MV-4-11 (cell line): ENCODE measurements at places on chromosomes 7 and 10.
A peak's percentile ranks its signal among the peaks of the same experiment; 100 is the strongest.

DNA sequence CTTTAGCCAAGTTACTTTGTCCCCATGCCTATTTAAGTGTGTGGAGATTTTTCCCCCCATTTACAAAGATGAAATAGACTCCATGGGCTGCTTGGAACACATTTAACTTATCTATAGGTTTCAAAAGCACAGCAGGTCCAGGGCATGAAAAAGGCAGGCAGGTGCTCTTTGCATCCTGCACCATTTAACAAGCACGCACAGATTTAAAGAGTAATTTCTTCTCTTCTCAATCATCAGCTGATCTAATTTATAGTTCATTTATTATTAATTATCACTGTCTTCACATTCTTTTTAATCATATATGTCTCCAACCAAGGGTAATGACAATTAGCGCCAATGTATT, 156.8 kb downstream of the CACNA2D1 start:
- no peak for DNase-seq

DNA sequence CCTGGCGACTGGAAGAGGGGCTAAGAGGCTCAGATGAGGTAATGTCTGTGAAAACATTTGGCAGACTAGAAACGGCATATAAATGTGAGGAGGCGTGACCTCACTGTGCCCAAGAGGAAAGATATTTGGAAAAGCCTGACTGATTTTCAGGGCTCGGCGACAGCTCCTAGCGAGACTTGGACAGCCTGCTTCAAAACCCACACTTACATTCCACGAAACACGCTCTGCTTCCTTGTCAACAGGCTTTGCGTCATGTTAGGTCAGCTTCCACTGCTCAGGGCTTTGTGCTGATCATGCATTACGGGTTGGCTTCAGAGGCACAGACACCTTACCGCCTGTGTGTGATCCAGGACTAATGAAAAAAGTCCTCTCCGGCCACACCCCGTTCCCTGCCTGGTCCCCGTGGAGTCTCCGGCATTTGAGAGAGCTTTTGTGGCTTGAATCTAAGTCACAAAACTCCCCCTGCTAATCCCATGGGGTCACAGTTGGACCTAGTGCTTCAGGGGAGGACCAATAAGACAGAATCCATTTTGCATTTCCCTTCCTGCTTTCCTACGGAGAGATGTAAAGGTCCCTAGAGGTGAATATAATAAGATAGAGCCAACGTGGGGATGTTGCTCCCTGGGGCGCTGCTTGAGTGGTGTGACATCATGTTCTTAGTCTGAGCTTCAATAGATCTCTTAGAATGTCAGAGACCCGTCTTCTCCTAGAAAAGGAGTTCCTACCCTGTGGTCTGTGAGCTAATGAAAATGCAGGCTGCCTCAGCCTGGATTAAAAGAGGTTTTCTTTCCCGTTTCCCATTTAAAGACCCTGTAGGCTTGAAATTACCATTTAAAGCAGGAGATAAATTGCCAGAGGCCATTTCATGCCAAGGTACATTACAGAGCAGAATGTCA, 25.5 kb downstream of the FGFBP3 start:
- DNase-seq = no peak

DNA sequence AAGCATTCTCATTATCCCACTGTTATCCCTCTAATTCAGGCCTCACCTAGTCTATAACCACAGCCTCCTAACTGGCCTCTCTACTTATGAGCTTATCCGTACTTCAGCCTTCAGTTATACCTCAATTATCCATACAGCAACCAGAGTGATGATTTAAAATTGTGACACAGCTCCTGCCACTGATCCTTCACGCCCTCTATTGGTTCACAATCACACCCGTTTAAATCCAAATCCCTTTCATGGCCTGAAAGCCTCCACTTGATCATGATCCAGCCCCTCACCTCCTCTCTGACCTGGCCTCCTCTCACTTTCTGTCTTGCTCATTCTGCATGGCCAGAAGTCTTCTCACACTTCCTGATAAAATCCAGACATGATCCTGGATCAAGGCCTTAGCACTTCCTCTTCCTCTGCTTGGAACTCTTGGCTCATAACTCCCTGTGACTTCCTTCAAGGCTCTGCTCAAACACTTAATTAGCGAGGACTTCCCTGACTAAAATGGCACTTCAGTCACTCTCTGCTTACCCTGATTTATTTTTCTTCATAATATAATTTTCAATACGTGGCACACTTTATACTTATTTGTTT, 19.0 kb upstream of the TMEM26 start:
- peak; percentile 9 for DNase-seq

- peak; percentile 15 for DNase-seq
Measured at GRCh38 chr7:132652507-132652906, 76.2 kb upstream of the PLXNA4 start.

GRCh38 chr10:133231244-133231945, 1.4 kb downstream of the UTF1 start:
- DNase-seq = no peak

GRCh38 chr10:15262036-15262713, 93.7 kb upstream of the NMT2 start:
- DNase-seq = no peak

GRCh38 chr7:144523621-144524020, 120.1 kb upstream of the NOBOX start:
- no peak for DNase-seq

DNA sequence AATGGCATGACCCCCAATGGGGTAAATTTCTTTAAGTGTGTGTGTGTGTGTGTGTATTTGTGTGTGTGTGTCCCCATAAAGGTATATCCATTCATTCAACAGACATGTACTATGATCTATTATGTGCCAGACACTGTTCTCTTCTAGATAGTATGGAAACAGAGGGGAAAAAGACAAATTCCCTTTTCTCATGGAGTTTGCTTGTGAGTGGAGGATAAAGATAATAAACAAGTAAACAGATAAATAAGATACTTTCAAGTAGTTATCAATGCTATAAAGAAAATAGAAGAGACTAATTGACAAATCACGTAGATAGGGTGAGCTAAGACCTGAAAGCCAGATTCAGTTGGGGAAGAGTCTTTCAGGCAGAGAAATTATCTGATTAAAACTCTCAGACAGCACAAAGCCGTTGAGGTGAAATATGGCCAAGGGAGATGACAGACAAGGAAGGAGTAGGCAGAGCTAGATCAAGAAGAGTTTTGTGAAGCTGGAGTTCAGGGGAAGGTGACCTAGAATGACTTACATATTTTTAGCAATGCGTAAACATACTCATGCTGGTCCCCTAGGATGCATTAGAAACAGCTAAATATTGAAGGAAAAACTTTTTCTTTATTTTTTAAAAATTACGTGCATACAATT, 45.2 kb upstream of the DMTF1 start:
- DNase-seq = no peak

DNA sequence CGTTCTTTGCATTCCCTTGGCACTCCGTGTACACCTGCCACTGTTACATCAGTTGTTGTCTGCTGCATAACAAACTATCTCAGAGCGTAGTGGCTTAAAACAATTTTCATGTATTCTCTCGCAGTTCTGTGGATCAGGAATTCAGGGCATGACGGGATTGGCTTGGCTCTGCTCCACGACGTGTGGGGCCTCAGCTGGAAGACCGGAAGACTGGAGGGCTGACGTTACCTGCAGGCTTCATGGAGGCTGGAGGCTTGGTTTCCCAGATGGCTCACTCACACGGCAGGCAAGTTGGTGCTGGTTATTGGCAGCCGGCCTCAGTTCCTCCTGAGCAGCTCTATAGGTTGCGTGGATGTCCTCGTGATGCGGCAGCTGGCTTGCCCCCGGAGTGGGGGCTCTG, 25.5 kb downstream of the NYAP1 start:
- no peak for DNase-seq

GRCh38 chr10:97713339-97713825, at the start of gene MARVELD1:
Gene MARVELD1 (plus strand): TSS chr10:97713730. CDS start chr10:97713877, 147 bp downstream.
- DNase-seq = peak; percentile 28

DNA sequence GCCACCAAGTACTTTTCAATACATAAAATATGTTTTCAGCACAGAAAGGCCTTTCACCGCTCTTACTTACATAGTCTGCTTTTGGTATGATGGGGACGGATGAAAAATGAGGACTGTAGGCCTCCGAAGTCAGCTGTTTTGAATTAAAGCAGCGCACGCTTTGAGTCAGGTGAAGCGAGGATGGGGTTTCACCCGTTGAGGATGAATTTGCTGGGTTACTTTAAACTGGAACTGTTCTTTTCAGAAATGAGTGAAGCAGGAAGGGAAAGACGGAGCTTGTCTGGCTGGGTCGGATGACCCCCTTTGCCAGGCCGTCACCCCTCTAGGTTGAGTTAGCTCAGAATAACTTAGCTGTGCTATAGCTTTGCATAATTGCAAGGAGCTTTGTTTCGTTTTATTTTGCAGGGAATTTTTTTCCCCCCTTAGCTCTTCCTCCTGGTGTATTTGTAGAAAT, 40.0 kb downstream of the CUX1 start:
- no peak for DNase-seq

GRCh38 chr10:30827531-30828120, 198.1 kb upstream of the LYZL2 start:
- DNase-seq = no peak

- no peak for DNase-seq
Measured at GRCh38 chr10:102397222-102398171, 2.0 kb downstream of the NFKB2 start.

- DNase-seq = no peak
Measured at GRCh38 chr10:54622017-54622416, 179.0 kb downstream of the PCDH15 start.

DNA sequence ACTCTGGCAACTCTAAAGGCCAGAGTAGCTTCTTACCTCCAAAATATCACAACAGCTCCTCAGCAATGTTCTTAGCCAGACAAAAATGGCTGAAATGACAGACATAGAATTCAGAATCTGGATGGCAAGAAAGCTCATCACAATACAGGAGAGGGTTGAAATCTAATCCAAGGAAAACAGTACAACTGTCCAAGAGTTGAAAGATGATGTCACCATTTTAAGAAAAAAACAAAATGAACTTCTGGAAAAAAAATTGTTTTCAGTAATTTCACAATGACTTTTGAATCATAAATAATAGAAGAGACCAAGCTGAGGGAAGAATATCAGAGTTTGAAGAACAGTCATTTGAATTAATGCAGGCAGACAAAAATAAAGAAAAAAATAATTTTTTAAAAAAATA, 479.5 kb downstream of the ZWINT start:
- DNase-seq = no peak

GRCh38 chr7:95684037-95684436, 87.7 kb upstream of the PDK4 start:
- peak; percentile 44 for DNase-seq

DNA sequence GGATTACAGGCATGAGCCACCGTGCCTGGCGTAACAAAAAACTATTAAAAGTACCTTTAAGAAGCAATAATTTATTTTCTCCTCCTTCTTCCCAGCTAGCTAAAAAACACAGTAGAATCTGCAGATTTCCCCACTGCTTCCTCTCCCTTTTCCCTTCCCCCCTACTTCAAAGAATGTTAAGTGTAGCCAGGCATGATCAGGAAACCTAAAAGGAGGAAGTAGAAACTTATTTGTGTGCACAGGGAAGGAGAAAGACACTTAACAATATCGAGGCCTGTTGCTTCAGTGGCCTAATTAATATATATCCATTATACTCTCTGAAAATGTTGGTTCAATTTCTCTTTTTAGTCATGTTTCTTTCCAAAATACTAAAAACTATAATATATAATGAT, 127.7 kb downstream of the NRBF2 start:
- DNase-seq = peak; percentile 88

DNA sequence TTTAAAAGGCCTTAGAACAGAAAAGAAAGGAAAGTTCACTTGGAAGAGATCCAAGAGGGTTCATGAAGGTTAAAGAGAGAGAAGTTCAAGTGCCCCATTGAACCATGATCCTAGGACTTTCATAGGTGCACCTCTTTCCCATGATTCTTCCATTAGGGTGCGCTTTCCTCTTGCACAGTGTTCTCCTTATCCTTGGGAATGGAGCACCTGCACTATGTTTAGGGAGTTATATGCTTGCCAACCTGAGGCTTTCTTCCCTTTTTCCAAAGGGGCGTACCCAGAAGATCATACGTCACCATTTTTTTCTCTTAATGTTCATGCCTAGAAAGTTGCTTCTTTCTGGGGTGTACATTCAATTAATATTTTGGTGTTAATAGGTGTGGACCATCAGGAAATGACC, 908.0 kb upstream of the SORCS1 start:
- DNase-seq = no peak

- DNase-seq = peak; percentile 10
Measured at GRCh38 chr7:143314127-143314526, 1.8 kb upstream of the CLCN1 start.

DNA sequence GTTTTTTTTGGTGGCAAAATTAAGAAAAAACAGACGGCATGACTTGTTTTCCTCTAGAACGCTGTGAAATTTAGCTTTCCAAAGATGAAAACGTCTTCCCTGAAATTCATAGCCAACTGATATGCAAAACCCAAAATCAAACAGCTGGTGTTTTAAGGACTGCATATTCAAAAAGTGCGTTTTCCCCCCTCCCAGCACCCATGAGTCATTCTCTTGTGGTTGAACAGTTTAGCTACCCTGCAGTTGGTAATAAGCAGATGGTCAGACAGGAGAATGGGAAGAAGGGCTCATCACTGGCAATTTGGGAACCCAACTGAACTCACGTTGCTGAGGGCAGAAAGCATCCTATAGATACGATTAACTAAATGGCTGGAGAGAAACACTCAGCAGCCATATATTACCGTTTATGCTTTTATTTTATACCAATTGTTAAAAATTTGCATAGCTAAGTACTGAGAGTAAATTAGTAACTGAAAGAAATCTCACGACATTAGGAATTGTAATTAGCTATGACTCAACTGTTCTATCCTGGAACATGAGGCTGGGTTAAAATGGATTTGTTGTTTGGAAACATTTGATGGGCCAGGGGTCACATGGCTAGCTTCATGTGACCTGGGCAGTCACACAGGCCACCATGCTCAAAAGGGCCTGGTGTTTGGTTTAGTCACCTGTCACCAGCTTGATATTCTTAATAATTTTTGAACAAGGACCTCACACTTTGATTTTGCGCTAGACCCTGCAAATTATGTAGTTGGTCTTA, 343.1 kb downstream of the PHTF2 start:
- DNase-seq = peak; percentile 56

DNA sequence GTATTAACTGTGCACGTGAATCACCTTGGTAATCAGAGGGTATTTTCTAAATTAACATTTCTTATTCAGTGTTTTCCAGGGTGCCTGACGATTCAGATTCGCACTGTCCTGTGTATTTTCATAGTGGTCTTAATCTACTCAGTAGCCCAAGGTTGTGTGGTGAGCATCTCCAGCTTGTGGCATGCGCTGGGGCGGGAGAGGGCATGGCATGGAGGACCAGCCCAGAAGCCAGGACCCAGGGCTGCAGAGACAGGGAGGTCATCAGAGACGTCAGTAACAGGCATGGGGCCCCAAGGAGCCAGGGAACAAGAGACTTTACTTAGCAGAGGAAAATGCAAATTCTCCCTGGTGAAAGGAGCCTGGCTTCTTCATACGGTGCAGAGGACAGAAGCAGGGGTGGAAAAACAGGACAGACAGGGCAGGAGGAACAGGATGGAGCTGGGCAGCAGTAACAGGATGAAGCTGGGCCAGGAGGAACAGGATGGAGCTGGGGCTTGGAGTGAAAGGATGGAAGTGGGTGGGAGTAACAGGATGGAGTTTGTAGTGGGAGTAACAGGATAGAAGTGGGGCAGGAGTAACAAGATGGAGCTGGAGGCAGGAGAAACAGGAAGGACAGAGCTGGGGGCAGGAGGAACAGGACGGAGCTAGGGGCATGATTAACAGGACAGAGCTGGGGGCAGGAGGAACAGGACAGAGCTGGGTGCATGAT, 110.9 kb downstream of the ADCY1 start:
- no peak for DNase-seq

GRCh38 chr7:3010161-3010560, 33.5 kb downstream of the CARD11 start:
- DNase-seq = no peak
